NCI-H69 (cell line): ENCODE measurements at places on chromosomes 4 and X.

DNA sequence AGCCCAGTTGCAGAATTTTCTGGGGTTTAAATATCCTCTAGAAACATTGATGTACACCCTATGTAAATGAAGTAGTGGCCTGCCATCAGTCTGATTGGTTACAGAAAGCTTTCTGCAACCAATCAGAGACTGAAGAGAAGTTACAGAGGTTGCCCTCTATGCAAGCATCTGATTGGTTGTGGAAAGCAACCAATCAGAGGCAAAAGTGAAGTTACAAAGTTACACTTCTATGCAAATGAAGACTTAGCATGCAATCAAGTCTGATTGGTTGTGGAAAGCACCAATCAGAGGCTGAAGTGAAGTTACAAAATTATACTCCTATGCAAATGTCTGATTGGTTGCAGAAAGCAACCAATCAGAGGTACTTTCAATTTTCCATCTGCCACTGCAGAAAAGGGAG, 51.9 kb upstream of the USP9X start:
- peak; percentile 38 for DNase-seq

- peak; percentile 70 for DNase-seq
Measured at GRCh38 chr4:110197529-110198042, 829 bp downstream of the ELOVL6 start.

DNA sequence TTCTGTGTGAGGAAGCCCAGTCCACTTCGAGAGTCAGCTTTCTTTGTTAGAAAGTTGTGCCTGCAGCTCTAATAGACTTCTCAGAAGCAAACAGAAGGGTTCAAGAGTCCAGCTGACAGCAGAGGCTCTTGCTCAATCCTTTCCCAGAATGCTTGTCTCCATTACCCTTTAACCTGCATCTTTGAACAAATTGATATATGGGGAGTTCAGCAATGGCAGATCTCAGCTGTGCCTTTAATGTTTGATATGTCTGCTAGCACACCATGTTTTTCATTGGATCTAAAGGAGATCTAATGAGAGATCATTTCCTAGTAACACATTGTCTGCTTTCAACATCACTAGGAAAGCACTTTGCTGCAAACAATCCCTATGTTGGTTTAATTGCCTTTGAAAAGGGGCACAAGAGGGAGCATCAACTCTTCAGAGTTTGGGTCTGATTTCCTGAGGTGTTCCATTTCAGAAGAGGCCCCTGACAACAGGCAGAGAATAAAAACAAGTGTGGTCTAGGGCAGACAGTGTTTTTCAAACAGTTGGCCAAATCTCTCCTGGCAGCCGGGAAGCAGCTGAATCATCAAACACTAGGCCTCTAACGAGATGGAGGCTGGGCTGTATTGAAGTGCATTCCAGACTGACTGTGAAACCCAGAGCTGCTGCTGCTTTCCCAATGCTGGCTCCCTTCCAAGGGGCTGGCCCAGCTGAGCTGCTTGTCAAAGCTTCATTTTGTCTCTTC, 55.5 kb downstream of the LUZP4 start:
- DNase-seq, result peak; percentile 92

GRCh38 chr4:153421941-153422340, 44.2 kb upstream of the TMEM131L start:
- no peak for DNase-seq

GRCh38 chr4:1019729-1020470, 8.5 kb downstream of the FGFRL1 start:
- DNase-seq, result no peak

- DNase-seq, result peak; percentile 30
Measured at GRCh38 chr4:163554870-163555465, 60.5 kb downstream of the TMA16 start.

GRCh38 chrX:119899125-119899524, 3.4 kb downstream of the AKAP14 start:
- DNase-seq, result peak; percentile 50

GRCh38 chrX:11929476-11929875, 171.4 kb downstream of the MSL3 start:
- peak; percentile 85 for DNase-seq

DNA sequence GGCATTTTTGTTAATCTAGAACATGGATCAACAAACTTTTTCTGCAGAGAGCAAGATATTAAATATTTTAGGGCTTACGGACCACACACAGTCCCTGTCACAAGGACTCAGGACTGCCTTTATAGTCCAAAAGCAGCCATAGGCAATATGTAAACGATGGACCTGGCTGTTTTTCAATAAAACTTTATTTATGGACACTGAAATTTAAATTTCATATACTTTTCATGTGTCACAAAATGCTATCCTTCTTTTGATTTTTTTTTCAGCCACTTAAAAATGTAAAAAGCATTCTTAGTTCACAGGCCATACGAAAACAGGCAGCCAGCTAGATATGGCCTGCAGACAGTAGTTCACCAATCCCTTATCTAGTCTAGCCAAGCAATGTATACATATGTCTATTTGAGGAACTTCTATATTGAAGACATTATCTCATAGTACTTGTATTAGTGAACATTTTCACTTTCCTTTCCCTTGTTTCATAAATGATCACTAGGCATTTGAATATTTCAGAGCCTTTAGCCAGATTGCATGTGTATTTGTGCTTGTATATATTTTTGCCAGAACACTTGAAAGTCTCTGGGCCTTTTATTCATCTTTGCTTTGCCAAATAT, 350.9 kb downstream of the RPA4 start:
- no peak for DNase-seq

DNA sequence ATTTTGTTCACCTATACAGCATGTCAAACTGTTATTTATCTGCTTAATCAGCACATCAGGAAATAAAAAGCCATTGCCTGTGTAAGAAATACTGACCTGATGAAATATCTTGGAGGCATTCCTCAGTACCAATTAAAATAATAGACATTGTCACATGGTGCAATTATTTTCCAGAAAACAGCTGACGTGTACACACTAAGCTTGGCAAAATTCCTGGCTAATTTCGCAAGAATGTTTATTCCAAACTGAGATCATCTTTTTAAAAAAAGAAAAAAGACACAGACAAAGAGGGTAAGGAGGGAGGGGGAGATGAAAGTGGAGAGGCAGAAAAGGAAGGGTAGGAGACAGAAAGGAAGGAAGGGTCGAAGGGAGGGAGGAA, 61.9 kb upstream of the NFKB1 start:
- peak; percentile 63 for DNase-seq

- peak; percentile 89 for DNase-seq
Measured at GRCh38 chrX:10656214-10656613, 35.8 kb upstream of the MID1 start.

- no peak for DNase-seq
Measured at GRCh38 chr4:95288552-95288951, 260.2 kb downstream of the UNC5C start.

DNA sequence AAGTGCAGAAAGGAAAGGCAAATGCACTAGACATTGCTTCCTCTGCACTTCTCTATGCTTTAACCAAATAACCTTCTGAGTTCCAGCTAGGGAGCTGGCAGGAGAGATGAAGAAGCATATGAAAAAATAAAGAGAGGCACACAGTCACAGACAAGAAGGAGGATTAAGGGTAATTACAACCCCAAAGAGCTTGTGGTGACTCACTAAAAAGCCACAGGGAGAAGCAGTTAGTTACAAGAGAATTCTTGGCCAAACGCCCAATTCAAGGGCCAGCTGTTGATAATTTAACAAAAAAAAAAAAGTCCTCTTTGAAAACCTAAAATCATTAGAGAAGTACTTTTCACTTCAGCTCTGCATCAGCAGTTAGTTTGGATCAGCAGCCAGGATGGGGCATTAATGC, 478.0 kb downstream of the KCNIP4 start:
- peak; percentile 59 for DNase-seq

- no peak for DNase-seq
Measured at GRCh38 chr4:184215709-184216328, 1.9 kb downstream of the ENPP6 start.

DNA sequence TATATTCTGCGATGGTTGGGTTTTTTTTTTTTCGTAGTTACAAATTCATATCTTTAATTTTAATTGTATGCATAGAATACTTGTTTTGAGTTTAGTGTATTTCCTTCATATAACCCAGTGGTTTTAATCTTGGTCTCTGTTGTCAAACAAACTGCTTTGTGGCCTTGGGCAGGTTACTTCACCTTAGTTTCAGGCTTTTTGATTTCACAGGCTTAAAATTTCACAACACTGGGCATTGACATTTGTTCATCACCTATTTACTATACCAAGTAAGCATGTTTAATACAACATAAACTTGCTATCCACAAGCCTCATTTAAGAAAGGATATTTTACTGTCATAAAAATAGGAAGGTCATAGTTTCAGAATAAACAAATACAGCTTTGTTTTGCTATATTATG, 14.7 kb downstream of the RAPGEF2 start:
- no peak for DNase-seq

DNA sequence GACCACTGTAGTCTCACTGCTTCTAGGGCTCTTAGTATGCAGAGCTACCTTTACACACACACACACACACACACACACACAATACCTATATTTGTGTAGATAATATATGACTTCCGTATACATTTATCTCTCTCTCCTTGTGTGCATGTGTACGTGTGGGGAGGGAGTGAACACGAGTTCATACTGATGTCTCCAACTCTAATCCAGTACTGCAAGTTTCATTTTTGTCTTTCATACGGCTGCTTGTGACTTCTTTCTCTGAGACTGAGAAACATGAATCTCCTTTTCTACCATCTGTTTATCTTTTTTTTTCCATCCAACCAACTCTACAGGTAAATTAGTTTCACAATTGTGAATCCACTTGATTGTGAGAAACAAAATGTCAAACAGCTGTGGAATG, 1229.5 kb upstream of the AGA start:
- no peak for DNase-seq

- no peak for DNase-seq
Measured at GRCh38 chr4:180809439-180809838, 1433.8 kb upstream of the TENM3 start.

DNA sequence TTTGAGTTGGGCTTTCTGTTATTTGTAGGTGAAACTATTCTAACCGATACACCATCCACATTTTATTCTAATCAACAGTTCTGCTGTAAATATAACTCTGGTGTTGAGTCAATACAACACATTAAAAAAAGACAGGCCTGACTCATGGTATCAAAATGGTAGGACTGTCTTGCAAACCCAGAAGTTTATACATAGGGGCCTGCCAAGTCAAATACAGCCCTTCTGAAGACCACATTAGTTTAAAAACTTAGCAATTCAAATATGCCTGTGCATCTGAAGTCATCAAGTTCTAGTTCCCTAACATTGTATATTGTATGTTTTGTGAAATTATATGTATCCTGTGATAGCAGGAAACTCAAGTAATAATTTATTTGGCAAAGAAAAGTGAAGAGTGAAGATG, 24.4 kb upstream of the PDE5A start:
- DNase-seq, result no peak

DNA sequence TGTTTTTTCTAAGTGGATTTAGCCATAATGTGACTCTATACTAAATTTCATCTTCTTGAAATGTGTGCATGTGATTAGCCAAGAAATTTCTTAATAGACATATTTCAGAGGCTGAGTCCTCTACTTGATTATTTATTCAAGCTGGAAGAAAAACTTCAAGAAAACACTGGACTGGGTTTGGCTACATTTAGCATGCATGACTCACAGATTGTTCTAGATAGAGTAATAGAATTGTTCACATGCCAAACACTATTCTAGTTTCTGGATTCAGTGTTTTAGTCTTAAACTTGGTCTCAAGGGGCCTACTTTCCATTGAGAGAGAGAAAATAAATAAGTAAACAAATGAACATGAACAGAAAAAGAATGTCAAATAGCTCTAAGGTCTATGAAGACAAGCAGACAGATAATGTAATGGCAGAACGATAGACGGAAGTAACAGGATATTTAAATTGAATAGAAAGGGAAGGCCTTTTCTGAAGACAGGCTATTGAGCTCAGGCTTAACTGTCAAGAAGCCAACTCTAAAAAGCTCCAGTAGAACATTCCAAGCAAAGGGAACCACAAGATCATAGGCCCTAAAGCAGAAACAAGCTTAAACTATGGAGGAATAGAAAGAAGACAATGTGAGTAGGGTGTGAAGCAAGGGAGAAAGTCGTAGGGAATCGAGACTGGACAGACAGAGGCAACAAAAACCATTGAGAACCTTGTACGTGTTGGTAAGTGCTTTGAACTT, 104.6 kb downstream of the TMEM144 start:
- DNase-seq, result no peak

DNA sequence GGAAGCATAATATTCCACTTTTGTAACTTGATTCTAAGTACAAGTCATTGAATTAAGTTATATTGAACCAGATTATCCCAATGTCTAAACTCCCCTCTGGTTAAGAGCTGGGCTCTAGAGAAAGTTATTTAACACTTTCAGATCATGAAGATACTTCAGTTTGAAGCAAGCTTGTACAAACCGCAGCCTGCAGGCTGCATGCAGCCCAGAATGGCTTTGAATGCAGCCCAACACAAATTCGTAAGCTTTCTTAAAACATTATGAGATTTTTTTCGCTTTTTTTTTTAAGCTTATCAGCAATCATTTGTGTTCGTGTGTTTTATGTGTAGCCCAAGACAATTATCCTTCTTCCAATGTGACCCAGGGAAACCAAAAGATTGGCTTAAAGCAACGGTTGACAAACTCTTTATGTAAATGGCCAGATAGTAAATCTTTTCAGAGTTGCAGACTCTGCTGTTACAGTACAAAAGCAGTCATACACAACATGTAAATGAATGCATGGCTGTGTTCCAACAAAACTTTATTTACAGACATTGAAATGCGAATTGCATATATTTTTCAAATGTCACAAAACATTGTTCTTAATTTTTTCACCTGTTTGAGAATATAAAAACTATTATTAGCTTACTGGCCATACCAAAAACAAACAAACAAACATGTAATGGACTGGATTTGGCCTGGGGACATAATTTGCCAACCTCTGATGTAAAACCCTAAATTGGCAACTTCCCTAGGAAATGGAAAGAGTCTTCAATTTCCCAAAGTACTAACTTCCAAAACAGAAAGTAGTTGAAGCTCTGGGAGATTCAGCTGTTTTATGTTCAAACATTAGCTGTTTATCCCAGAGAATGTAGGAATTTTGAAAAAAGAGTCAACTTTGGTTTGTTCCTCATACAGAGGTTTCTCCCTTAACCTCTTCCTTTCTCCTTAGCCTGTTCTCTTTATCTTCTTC, 201.1 kb upstream of the MBNL3 start:
- DNase-seq, result no peak

DNA sequence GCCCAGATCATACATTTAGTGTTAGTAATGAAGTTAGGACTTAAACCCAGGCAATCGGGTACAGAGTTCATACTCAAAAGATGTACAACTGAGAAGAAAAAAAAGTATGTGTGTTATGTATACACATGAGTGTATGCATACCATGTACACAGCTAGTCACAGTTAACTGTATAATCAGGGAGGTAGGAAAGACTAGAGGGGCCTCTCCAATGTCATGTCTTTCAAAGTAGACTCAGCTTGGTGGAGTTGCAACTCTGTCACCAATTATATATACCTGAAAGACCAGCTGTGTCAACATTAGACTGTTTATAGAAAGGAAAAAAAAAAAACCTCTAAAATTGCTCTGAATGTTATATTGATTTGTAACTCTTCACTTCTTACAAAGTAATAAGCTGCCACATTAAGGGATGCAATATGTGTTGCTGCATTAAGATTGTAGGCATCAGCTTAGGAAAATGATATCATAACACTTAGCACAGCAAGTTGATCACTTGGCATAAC, 167.5 kb downstream of the DCTD start:
- peak; percentile 62 for DNase-seq

GRCh38 chrX:126658447-126658846, 105.8 kb upstream of the DCAF12L1 start:
- DNase-seq, result no peak
